ENCODE measurements at places on chromosomes 5 and 9. TPM values are rescaled to one million over a fixed set of nuclear protein-coding genes. Genes with fewer than 3 reads are reported as not detected.

Gene MYOZ3
- not detected for total RNA-seq

Gene ARHGEF37
- total RNA-seq: 1.2 TPM

Gene ACTBL2
- not detected for total RNA-seq

Gene DCTN4
- total RNA-seq: 49.4 TPM

- H3K4me1 ChIP-seq: no peaks in the 10 kb centered on the region
- H3K36me3 ChIP-seq: no peaks in the 10 kb centered on the region
- H3K27me3 ChIP-seq: peaks cover 36% of the 10 kb centered on the region
- DNase-seq: no peak
These were observed 156.4 kb upstream of the IRX4 start for GRCh38 chr5:2039180-2039531.

DNA sequence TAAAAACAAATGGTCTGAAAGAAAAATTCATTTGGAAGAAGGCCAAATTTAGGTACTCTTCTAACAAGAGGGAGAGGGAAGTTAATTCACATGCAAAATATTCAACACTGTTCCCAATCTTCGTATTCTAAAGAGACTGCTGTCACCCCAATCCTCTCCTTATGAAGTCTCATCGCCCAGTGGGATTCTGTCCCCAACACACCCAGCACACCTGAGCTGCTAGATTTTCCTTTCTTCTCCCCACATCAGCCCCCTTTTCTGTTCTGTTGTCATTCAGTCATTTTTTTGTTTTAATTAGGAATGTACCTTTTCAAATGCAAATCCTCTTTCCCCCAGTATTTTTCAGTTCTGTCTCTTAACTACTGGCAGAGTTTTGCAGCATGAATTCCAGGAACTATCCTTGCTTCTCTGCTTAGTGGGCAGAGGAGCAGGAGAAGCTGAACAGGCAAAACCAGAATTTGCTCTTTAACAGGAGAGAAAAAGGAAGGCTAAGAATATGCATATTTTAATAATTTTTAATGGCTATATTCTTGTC is 366.9 kb downstream of the MAN2A1 start:
- H3K4me1 ChIP-seq: peaks cover 6% of the 10 kb centered on the region
- no peak for DNase-seq
- no peak overlapping the region for H3K4me3 ChIP-seq

DNA sequence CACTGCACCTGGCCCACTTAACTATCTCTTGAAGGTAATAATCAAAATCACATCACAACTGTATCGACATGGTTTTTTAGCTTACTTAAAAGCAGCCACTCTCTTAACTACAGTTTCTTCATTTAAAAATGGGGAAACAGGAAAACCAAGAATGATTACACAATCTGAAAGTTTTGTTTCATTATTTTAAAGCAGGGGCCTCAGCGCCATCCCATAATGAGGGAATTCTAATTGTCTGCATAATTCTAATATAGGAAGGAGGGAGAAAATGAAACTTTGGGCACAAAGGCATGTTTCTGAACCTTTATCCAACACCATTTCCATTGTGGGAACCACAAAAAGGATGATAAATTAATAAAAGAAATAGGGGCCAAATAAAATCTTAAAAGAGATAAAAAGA is 7.6 kb downstream of the HACD4 start:
- H3K27me3 ChIP-seq: no peaks in the 10 kb centered on the region
- H3K4me3 ChIP-seq: no peak overlapping the region
- peaks cover 66% of the 10 kb centered on the region for H3K36me3 ChIP-seq
- H3K4me1 ChIP-seq: peaks cover 53% of the 10 kb centered on the region

DNA sequence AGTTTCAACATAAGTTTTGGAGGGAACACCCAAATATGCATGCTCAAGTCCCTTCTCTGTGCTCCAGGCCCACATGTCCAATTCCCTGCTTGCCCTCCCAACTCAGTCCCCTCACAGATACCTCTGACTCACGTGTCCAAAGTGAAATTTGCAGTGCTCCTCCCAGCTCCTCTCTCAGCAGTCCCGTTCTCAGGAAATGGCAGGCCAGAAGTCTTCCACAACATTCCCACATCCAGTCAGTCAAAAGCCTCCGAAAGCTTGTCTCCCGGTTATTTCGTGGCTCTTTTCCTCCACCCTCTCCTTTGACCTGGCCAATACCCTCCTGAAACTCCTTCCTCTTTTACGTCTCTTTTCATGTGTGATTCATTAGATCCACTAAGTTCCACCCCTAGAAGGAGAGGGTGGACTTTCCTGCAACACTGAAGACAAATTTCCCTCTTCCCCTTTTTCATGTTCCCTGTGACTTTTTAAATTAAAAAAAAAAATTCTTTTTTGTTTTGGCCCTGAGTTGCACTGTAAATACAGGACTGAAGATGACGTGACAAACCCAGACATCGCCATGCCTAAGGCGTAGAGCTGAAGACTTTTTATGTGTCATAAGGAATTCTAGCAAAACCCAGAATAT is 12.8 kb upstream of the MGAT1 start:
- no peaks in the 10 kb centered on the region for H3K36me3 ChIP-seq
- H3K27ac ChIP-seq: peak overlapping the region; percentile 53
- peaks cover 35% of the 10 kb centered on the region for H3K4me1 ChIP-seq
- H3K27me3 ChIP-seq: no peaks in the 10 kb centered on the region

GRCh38 chr9:3629495-3629894 is 103.7 kb upstream of the RFX3 start:
- H3K4me3 ChIP-seq: no peak overlapping the region
- no peak overlapping the region for H3K27ac ChIP-seq
- H3K4me1 ChIP-seq: no peaks in the 10 kb centered on the region
- H3K36me3 ChIP-seq: peaks cover 9% of the 10 kb centered on the region
- no peak for DNase-seq

GRCh38 chr9:90394871-90395270 is 247.8 kb downstream of the DIRAS2 start:
- DNase-seq: no peak
- H3K4me1 ChIP-seq: no peaks in the 10 kb centered on the region
- no peak overlapping the region for H3K27ac ChIP-seq
- peaks cover 17% of the 10 kb centered on the region for H3K27me3 ChIP-seq
- no peaks in the 10 kb centered on the region for H3K36me3 ChIP-seq
- no peak overlapping the region for H3K4me3 ChIP-seq

GRCh38 chr9:94807556-94807955 is 81.1 kb downstream of the AOPEP start:
- no peak overlapping the region for H3K4me3 ChIP-seq
- H3K36me3 ChIP-seq: peaks cover 48% of the 10 kb centered on the region
- H3K27me3 ChIP-seq: no peaks in the 10 kb centered on the region
- no peak for DNase-seq

GRCh38 chr9:121198512-121199042 is 3.1 kb downstream of the RAB14 start:
- H3K36me3 ChIP-seq: peaks cover 4% of the 10 kb centered on the region
- H3K27ac ChIP-seq: peak overlapping the region; percentile 89
- H3K4me1 ChIP-seq: peaks cover 80% of the 10 kb centered on the region

- H3K27ac ChIP-seq: no peak overlapping the region
- no peaks in the 10 kb centered on the region for H3K27me3 ChIP-seq
- DNase-seq: no peak
- no peak overlapping the region for H3K4me3 ChIP-seq
These were observed 491.5 kb upstream of the TUSC1 start for GRCh38 chr9:26169708-26170107.

Measured in naive thymus-derived CD8-positive, alpha-beta T cell (primary cell).